ENCODE measurements at places on chromosomes 3 and 15.

DNA sequence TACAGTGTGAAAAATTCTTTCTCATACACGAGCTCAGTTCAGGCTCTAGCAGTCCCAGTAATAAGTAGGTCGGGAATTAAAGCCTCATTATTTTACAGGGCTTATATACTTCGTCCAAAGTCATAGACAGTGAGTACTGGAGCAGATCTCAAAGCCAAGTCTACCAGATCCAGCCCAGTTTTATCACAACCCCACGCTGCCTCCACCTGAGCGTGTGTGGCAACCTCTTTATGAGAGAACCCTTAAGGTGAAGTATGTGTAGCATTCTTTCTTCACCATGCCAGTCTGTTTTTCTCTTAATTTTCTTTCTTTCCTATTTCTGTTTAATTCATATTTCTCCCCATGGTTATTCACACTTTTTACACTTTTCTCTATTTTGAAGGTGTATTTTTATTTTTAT is 574.6 kb upstream of the ARPP21 start:
- DNase-seq, result no peak

GRCh38 chr3:176867681-176868663 is 329.3 kb downstream of the TBL1XR1 start:
- no peak for DNase-seq

GRCh38 chr15:53843166-53843565 is 83.7 kb upstream of the WDR72 start:
- DNase-seq, result no peak

- DNase-seq, result peak; percentile 73
These were observed 79.2 kb upstream of the CCNL1 start for GRCh38 chr3:157239082-157239704.

- DNase-seq, result no peak
These were observed 8.0 kb downstream of the EPHB1 start for GRCh38 chr3:134803051-134803505.
